CD4-positive, alpha-beta T cell treated with Interleukin-12 subunit alpha and Interleukin-12 subunit beta, for 1 hour (primary cell): ENCODE measurements at places on chromosomes 13 and 19.
A peak's percentile ranks its signal among the peaks of the same experiment; 100 is the strongest.

- no peak for DNase-seq
Observed at GRCh38 chr19:24140099-24140498, 53.1 kb downstream of the ZNF254 start.

DNA sequence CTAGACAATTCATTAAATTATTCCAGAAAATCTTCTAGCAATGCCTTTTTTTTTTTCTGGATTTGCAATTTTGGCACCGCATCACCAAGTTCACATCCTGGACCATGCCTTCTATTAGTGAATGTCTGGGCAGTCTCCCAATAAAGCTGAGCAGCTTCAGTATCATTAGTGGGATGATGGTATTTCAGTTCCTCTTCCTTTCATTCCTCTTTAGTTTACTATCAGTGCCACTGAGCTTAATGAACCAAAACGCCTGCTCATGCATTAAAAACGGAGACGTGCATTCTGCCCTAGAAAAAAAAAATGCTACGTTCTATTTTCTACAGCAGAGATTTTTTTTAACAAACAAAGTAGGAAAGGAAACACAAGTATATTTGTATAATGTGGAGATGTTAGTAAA, 343.0 kb downstream of the PCDH9 start:
- DNase-seq: no peak

GRCh38 chr19:57934820-57935665, at the start of gene ZNF418:
Gene ZNF418, minus strand, starts transcription at chr19:57935402. Its CDS starts 1,580 bp downstream, at chr19:57933822.
- peak; percentile 68 for DNase-seq

DNA sequence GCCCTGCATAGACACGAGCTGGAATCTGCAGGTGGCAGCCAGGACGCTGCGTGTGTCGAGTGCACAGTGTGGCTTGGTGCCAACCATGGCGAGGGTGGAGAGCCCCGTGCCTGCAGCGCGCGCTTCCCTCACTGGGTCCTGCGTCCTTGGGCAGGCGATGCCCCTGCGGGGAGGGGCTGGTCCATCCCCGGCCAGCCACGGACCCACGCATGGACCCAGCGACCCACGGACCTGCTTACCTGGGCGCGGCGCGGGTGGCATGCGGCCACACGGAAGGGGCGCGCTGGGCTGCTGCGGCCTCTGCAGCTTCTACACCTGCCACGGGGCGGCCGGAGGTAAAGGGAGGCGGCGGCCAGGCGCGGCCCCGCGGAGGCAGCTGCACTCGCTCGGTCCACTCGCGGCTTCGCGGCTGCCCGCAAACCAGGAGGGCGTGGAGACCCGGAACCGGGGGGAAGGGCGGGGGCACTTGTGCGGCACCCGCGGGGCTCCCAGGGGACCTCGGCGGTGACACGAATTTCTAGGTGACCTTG, 569 bp upstream of the MCF2L start:
- DNase-seq: peak; percentile 32

GRCh38 chr19:5037936-5038335, 69.0 kb downstream of the KDM4B start:
- DNase-seq: no peak

- DNase-seq: no peak
Observed at GRCh38 chr13:72458701-72459100, 268.7 kb downstream of the MZT1 start.

GRCh38 chr13:27183561-27184147, 12.0 kb upstream of the USP12 start:
- no peak for DNase-seq

DNA sequence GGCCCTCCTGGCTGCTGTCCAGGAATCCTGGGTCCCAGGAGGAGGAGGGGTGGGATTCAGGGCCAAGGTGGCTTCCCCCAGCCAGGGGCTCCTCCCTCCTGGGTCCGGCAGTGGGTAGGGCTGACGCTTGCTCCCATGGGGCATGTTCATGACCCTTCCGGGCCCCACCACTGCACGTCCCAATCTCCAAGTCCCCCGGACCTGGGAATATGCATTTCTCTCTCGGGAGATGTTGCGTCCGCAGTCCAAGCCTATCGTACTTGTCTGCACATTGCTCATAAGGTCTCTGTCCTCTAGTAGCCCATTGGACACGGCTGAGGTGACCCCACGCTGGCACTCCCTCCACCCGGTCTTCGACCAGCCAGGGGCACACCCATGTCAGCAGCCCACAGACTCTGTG, 192.3 kb downstream of the TEX29 start:
- DNase-seq: no peak
